NCI-H2081 treated with DMSO at 0.1 percent for 48 hours (cell line): ENCODE measurements at places on chromosomes 2 and 18.
A peak's percentile ranks its signal among the peaks of the same experiment; 100 is the strongest.

DNA sequence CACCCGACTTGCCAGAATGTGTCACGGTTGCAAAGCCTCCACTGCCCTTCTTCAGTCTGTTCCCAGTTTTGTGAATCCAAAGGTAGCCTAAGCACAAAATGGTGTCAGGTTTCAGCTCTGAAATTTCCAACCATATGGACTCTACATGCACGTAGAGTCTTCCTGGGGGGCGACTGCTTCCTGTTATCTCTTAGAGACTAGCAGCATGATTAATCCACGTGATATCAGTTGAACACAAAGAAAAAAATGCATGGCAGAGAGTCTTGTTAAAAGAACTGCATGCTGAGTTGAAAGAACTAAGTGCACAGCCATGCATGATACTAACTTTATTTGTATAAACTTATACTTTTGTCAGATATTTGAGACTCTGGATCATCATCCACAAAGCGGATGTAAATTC is 404.4 kb downstream of the SOCS6 start:
- DNase-seq = no peak

- DNase-seq = no peak
Observed at GRCh38 chr18:63578357-63578958, 8.7 kb upstream of the SERPINB13 start.

GRCh38 chr18:9055185-9055584 is 47.3 kb upstream of the NDUFV2 start:
- DNase-seq = no peak

DNA sequence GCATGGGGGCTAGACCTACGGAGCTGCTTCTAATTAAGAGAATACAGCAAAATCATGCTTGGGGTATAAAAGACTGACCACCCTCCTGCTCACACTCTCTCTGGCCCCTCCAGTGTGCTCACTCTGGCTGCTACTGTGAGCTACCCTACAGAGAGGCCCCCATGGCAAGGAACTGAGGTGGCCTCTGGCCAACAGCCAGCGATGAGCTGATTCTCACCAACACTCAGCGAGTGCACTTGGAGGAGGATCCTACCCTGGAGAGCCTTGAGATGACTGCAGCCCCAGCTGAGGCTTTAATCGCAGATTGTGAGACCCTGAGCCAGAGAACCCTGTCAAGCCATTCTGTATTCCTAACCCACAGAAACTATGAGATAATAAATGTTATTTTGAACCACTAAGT is 88.2 kb downstream of the GFPT1 start:
- DNase-seq = no peak

DNA sequence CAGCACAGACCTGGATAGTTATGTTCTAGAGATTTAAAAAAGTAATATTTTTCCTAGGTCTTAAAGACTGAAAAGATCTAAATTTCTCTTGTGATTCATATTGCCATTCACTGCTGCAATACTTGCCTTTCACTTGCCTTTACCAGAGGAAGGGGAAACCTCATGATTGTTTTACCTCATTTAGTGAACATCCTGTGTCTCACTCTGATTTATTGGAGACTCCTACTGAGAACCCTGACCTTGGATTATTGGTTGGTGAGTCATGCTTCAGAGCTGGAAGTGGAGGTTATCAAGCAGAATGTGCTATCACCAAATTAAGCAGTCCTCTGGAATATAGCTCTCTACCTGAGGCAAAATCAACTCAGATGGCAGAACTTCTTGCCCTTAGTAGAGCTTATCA is 500.5 kb downstream of the TSN start:
- DNase-seq = no peak

DNA sequence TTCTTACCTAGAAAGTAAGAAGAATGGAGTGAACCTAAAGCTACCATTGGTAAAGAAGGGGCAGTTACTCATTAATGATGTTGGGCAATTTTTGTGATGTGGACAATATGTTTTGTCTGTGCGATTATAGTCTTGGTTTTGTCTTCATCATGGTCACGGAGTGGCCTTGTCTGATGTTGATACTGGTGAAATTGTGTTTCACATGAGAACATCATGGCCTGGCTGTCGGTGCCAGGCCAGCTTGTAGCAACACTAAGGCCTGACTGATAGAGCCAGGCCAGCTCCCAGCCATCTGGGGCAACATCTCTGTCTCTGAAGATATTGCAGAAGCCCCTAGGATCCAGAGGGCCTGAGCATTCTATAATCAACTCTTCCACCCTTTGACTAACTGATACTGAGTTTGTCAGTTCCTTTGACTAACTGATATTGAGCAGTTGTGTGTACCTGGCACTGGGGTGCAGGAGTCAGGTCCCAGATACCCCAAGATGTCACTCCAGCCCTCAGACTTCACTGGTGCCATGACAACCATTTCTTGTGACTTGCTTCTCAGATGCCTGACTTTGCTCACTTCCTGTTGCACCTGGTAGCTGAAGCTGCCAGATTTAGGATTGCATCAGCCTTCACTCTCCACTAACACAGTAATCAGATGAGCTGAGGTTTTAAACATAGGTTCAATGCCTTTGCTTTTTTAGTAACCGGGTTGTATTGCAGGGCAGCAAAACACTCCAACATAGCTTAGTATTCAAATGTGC is 62.5 kb downstream of the RPIA start:
- no peak for DNase-seq

DNA sequence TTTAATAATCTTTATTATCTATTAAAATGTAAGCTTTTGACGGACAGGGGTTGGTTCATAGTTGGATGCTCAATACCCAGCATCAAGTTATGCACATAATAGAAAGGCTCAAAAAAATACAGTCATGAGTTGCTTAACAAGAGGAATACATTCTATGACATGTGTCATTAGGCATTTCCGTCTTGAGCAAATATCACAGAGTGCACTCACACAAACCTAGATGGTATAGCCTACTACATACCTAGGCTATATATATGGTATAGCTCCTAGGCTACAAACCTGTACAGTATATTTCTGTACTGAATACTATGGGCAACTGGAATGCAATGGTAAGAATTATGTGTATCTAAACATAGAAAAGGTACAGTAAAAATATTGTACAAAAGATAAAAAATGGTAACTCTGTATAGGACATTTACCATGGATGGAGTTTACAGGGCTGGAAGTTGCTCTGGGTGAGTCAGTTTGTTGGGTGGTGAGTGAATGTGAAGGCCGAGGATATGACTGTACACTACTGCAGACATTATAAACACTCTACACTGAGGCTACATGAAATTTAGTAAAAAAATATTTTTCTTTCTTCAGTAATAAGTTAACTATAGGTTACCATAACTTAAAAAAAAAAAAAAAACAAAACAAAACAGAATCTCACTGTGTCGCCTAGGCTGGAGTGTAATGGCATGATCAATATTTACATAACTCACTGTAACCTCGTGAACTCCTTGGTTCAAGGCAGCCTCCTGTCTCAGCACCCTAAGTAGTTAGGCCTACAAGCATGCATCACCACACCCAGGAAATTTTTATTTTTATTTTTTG is 201.2 kb downstream of the NBAS start:
- no peak for DNase-seq

DNA sequence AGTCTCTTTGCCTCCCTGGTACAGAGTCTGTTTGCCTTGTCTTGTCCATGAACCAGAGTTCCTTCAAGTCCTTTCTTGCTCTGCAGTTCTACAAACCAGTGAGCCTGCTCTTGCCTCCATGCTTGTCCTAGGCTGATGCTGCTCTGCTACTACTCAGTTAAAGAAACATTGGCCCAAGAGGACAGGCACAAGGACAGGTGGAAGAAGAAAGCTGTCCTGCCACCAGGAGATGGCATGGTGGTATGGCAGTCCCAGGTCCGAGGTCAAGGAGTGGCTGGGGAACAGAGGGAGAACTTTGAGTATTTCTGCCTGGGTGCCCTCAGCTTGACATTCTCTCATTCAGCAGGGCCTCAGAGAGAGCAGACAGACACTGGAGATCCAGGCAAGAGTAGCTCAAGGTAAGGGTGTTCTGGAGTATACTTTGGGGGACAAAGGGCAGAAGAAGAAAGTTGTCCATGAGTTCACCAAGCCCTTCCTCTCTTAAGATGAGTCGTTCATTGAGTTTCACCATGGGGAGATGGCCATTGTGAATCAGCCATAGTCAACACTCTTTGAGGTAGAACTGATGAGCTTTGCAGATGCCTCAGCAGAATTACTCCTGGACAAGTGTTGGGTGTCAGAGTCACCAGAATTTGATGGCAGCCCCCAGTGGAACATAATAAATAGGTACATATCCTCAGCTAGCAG is 20.4 kb downstream of the TTC32 start:
- no peak for DNase-seq

DNA sequence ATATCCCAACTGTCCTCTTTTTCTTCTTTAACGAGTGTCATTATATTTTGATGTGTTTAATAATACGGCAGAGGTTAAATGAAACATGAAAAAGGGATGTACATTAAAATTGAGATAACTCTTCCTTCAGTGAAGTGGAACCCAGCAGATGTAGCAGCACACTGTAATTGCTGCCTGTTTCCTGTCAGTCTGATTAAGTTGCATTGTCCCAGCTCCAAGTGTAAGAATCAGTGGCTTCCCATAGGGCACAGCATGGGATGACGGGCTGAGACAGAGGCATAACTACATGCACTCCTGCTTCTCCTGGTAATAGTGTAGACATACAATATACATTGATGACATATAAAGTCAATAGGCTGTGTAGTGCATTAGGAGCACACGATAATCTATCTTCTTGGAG is 175.8 kb upstream of the TCF4 start:
- peak; percentile 13 for DNase-seq

GRCh38 chr18:40326985-40327384 is 1628.0 kb upstream of the PIK3C3 start:
- DNase-seq = no peak

DNA sequence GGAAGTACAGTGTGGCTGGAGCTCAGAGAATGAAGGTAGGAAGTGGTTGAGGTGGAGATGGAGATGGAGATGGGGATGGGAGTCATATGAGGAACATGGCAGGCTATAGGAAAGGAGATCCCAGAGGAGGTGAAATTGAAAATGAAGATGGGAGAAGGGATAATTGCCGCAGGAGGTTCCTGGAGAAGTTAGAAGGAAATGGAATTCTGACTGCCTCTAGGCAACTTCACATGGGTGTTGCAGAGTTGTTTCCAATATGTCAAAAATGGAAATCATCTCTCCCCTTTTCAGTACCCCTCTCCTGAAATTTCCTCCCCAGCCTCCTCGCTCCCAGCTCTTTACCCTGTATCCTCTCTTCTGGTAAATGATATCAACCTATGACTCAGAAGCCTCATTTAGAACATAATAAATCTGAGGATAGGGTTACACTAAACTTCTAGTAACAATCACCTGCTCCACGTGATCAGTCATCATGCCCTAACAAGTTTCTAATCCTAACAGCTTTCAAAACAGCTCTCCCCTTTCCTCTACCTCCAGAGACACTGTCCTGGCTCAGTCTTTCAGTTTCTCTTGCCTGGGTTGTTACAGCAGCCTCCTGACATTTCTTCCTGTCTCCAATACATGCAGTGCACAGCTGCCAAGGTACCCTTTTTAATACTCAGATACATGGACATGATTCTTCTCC is 201.9 kb upstream of the RBMS1 start:
- DNase-seq = no peak

GRCh38 chr2:66428986-66429612 is 5.8 kb upstream of the MEIS1 start:
- no peak for DNase-seq

- DNase-seq = no peak
Observed at GRCh38 chr18:21831413-21831831, 90.8 kb downstream of the MIB1 start.

DNA sequence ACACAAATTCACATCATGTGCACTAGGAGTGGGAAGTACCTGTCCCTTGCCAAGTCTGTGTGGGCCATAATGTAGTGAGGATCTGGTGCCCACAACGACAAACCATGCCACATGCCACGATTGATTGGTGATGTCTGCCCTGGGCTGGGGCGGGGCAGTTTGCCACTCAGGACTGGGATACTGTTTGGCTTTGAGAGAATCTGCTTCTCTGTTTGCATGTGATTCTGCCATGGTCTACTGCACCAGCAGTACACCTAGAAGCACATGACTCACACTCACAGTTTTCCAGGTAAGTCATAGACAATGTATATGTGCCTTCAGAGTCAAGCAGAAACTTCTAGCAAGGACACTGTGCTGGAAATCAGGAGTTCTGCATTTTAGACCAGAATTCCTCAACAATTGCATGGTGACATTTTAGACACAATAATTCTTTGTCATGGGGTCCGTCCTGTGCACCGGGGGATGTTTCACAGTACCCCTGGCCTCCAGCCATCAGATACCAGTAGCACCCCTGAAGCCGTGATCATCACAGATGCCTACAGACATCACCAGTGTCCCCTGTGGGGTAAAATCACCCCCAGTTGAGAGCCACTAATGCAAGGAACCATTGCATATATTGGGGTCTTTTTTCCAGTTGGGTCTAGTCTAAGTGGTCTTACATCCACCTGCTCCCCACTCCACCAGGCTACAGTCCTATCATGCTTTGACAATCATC is 278.3 kb downstream of the EIPR1 start:
- no peak for DNase-seq

DNA sequence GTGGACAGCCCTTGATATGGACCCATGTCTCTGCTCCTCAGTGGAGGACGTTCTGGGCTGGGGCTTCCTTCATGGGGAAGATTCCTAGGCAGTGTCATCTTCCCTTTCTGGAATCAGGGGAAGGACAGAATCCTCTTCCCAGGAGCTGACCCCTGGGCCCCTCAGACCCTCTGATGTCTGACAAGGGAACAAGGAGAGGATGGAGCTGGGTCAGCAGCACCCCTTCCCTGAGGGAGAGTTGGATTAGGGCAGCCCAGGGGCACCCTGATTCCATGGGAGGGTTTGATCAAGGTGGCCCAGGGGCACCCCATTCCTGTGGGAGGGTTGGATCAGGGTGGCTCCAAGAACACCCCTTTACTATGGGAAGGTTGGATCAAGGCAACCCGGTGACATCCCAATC is 86.5 kb downstream of the ACKR3 start:
- DNase-seq = no peak

GRCh38 chr2:24912523-24912922 is 7.5 kb downstream of the ADCY3 start:
- DNase-seq = no peak

GRCh38 chr18:26746826-26747475 is 118.6 kb downstream of the AQP4 start:
- DNase-seq = no peak

DNA sequence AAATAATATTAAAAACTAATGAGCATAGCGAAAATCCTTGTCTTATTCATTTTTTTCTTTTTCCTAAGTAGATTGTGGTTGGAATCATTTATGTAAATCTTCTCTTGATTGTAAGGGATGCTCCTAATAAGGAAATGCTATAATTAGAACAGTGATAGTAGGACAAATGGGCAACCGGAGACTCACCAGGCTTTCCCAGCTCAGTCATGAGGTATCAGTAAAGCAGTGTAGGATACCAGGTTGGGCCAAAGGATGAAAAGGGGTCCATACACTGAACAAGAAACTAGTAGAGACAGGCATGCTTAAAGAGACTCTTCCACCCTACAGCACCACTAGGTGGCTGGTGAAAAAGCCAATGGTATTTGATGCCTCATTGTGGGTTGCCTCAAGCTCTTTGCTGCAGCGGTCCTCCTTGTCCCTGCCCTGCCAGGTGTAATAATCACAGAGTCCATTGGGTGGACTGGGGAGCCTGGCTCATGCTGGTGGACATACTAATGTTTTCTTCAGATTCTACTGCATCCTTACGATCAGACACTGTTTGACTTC is 71.4 kb upstream of the FAM98A start:
- no peak for DNase-seq

GRCh38 chr2:120539424-120539936 is 193.5 kb downstream of the INHBB start:
- DNase-seq = no peak

GRCh38 chr2:149612122-149612521 is 24.5 kb upstream of the MMADHC start:
- no peak for DNase-seq
